Fibroblast of mammary gland (primary cell): ENCODE measurements at places on chromosomes 6 and 20.

DNA sequence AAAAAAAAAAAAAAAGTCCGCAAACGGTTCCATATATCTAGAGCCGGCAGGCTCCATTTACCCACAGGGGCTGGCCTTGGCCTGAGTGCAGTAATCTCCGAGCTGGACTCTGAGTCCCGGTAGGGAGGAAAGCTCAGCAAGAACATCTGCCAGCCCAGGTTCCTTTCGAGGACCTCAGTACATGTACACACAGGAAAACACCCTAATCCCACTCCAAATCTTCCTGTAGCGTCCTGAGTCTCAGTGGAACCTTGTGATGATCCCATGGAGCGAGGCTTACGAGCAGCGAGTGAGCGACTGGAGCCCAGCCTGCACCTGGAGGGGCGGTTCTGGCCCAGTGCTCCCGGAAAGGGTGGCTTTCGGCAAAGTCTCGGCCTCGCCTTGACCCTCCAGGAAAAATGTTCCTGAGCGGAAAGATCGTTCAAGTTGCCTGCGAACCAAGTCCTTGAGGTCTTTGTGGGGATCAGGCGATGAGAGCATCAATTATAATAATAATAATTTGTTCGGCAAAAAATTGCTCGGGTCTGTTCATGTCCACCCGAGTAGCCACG lies 32.1 kb downstream of the PRSS16 start:
- no peak for DNase-seq

- no peak for DNase-seq
Observed at GRCh38 chr20:23653400-23653938, 15.7 kb upstream of the CST3 start.

GRCh38 chr6:159615918-159616317 lies 77.1 kb downstream of the SOD2 start:
- DNase-seq = no peak

- no peak for DNase-seq
Observed at GRCh38 chr6:17367868-17368267, 25.5 kb upstream of the CAP2 start.

GRCh38 chr6:148405894-148406293 lies 63.3 kb downstream of the SASH1 start:
- DNase-seq = no peak

DNA sequence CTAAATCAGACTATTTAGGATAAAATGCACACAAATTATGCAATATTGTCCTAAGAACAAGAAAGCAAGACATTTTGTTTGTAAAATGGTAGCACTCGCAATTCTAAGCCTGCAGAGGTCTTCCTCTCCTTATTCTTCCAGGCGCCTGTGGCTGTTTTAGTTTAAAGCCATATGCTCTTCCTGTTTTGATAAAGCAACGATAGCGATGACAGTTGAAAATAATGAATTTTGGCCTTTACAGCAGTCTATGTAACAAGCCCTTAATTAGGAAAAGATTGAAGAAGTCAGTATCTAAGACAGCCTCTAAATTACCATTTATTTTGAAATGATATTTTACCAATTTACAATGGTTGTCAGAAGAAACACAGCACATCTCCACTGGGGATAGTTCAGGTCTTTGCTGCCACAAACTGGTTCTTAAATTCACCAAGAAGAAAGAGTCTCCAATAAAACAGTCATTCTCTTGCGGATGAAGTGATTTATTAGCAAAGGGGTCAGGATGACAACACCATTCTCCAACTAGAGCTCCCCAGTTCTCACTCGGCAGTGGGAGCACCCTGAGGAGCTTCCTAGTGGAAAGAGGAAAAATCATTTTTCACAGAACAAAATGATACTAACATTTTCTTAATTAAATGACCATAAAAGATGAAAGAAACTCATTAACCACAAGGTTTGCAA lies 21.4 kb downstream of the UBE3D start:
- DNase-seq = no peak

- DNase-seq = peak; percentile 83
Observed at GRCh38 chr6:53496797-53497375, 48.0 kb downstream of the GCLC start.

GRCh38 chr6:154448448-154449096 lies 61.9 kb downstream of the CNKSR3 start:
- peak; percentile 78 for DNase-seq

DNA sequence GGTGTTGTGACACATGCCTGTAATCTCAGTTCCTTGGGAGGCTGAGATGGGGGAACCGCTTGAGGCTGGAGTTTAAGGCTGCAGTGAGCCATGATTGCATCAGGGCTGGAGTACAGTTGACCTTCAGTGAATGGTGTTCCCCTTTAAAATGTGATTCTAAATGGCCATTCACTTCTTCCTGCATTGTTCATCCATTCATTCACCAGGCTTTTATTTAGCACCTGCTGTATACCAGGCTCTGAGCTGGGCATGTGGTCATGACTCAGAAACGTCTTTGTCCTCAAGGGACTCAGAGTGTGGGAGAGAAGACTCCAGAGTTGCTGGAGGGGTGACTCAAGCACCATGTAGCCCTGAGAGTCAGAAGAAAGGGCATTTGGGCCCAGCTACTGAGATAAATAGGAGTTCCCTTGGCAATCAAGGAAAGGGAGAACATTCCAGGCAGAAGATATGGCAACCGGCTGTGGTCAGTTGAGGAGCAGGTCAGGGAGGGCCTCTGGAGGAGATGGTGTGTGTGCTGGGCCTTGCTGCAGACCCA lies 101.1 kb downstream of the DLGAP4 start:
- peak; percentile 85 for DNase-seq

GRCh38 chr20:51331481-51331880 lies 211.0 kb downstream of the NFATC2 start:
- peak; percentile 60 for DNase-seq
